CD4-positive, alpha-beta T cell treated with Interleukin-6 at 100 ng/mL for 8 hours (primary cell): ENCODE measurements at places on chromosomes 7 and 10.

- no peak for DNase-seq
Observed at GRCh38 chr7:134901389-134902020, 84.8 kb upstream of the AGBL3 start.

DNA sequence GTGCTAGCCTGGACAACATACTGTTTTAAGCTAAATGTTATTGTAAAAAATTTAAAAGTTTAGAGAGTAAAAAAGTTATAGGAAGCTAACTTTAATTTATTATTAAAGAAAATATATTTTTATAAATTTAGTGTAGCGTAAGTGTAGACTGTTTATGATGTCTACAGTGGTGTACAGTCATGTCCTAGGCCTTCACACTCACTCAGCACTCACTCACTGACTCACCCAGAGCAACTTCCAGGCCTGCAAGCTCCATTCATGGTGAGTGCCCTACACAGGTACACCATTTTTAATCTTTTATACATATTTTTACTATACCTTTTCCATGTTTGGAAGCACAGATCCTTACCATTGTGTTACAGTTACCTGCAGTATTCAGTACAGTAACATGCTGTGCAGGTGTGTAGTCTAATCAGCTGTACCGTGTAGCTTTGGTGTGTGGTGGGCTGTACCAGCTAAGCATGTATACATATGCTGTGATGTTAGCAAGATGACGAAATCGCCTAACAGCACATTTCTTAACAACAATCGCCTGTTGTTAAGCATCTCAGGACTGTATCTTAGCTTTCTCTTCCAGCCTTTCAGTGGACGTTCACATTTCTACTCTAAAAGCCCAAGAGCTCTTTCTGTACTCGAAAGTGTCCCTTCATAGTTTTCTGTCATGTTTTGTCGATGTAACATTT, 12.5 kb downstream of the RNF32 start:
- no peak for DNase-seq

- no peak for DNase-seq
Observed at GRCh38 chr7:130365511-130366441, 14.5 kb upstream of the CPA1 start.

- DNase-seq: no peak
Observed at GRCh38 chr7:137798073-137798763, 48.6 kb downstream of the DGKI start.
